ENCODE measurements at places on chromosomes 6 and 20.
A peak's percentile ranks its signal among the peaks of the same experiment; 100 is the strongest.

- DNase-seq, result no peak
Measured at GRCh38 chr6:168104636-168105035, 25.6 kb upstream of the FRMD1 start.

DNA sequence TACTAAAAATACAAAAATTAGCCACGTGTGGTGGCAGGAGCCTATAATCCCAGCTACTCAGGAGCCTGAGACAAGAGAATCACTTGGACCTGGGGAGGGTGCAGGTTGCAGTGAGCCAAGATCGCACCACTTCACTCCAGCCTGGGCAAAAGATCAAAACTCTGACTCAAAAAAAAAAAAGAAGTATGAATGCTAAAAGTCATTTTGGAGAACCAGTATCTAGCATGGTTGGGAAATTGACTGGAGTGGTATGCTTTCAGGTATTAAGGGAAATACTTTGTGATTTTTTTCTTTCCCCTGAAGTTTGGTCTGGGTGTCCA, 30.1 kb downstream of the PCMT1 start:
- DNase-seq, result no peak

- DNase-seq, result peak; percentile 83
Measured at GRCh38 chr20:43843096-43843964, 71.3 kb upstream of the TOX2 start.

DNA sequence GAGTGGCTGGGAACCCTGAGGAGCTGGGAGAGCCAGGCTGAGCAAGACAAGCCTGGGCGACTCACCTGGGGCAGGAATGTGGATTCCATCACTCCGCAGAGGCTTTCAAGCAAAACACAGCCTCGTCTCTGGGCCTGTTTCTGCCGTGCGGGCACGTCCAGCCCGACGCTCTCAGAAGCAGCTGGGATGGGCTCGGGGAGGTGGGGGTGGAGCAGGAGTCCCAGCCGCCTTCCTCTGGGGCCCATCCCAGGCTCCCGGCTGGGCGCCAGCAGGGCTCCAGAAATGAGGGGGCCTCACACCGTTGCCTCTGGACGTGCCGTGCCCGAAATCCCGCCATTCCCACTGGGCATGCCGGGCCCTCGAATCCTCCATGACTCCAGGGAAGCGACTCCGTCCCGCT, 8.7 kb upstream of the RPS21 start:
- DNase-seq, result no peak

GRCh38 chr20:1802385-1803060, 92.7 kb upstream of the SIRPA start:
- peak; percentile 83 for DNase-seq

Data from Daoy (cell line).